ENCODE measurements at places on chromosomes 4 and X.

GRCh38 chr4:2101346-2102044, 42.4 kb downstream of the NAT8L start:
- no peak for DNase-seq

GRCh38 chr4:51843309-51844152, 578 bp downstream of the DCUN1D4 start:
- DNase-seq, result peak; percentile 81

- no peak for DNase-seq
Observed at GRCh38 chrX:129631849-129632248, 22.9 kb downstream of the APLN start.

GRCh38 chr4:178602833-178603232, 1160.6 kb upstream of the AGA start:
- DNase-seq, result no peak

DNA sequence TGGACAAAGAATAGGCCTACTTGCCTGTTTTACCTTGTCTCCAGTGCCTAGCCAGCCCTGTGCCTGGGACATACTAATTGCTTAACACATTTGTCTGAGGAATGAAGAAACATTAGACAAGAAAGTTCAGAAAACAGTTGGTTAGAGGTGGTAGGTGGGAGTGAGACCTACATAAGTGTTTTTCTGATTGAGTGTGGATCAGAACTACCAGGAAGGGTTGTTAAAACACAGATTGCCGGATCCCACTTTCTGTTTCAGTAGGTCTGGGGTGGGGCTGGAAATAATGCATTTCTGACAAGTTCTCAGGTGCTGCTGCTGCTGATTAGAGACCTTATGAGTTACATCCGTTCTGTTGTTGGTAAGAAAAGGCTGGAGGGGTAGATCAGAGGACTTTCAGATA, 5.7 kb upstream of the JADE1 start:
- DNase-seq, result no peak

DNA sequence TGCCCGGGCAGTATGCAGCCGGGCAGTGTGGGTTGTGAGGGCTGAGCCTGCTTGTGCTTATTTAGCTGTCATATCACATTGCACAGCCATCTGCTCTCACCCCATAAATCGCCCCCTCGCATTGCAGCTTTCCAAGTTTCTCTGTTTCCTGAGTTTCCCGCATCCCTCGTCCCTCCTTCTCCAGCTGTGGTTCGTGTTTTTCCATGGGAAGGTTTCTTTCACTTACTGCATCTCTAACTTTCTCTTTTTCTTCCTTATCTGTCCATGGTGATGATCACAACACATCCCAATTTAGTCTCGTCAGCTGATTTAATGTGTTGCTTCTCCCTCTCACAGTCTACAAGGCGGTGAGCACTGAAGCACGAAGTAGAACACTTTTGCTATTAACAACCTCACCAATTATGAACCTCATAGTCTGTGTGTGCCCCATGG, 118.1 kb downstream of the ENPP6 start:
- no peak for DNase-seq

- DNase-seq, result no peak
Observed at GRCh38 chr4:147787204-147787603, 55.3 kb downstream of the ARHGAP10 start.

DNA sequence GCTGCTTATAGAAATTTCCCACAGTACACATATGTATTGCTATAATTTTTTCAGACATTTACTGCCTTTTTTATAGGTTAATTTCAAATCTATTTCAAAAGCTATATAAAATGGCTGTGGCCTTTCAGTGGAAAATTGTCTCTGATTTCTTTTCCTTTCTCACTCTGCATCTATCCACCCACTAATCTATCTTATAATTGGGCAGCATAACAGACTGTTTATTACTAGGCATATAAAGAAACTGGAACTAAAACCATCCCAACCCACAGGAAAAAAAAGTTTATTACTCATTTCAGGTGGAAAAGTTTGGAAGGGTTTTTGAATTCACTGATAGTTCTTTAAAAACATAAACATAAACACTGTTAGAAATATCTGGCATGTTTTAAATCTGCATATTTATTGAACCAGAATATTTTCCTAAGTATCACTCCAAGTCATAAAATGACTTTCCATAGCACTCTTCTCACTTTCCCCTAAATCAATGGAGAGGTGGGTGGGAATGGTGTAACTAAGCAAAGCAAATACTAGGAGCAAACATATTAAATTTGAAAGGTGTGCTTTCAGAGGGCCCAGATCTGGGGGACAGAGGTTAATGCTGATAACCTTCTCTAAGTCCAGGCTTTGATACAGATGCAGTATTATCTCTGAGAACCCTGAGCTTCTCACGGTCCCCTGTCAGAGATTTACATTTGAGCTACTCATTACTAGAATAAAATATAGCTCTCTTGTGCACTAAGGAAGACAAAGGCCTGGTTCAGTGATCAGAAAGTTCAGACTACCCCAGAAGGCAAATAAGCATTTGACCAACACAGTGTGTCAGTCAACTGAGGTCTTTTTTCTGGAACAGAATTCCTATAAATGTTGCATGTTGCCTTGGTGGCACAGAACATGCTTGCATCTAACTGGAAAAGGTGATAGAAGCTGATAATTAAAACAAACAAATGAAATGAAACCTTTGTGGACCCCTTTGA, 328.3 kb downstream of the UNC5C start:
- no peak for DNase-seq

- DNase-seq, result no peak
Observed at GRCh38 chr4:168797738-168798375, 212.2 kb downstream of the CBR4 start.

- no peak for DNase-seq
Observed at GRCh38 chr4:40544221-40544620, 85.4 kb downstream of the RBM47 start.

DNA sequence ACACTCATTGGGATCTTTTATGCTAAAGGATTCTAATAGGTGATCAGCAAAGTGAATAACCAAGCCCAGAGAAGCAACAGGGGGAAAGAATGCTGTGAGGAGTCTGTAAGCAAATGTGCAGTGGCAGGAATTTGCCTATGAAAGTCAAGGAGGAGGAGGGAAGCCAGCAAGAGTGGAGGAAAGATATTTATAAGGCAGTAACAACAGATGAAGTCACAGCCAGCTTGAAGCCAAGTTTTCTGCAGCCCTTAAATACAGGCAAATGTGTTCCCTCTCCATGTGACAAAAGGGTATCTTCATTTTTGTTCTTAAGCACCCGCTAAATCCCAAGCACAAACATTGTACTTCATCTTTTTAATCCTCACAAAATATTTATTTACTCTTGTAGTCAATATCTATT, 275.0 kb upstream of the CLNK start:
- DNase-seq, result no peak

DNA sequence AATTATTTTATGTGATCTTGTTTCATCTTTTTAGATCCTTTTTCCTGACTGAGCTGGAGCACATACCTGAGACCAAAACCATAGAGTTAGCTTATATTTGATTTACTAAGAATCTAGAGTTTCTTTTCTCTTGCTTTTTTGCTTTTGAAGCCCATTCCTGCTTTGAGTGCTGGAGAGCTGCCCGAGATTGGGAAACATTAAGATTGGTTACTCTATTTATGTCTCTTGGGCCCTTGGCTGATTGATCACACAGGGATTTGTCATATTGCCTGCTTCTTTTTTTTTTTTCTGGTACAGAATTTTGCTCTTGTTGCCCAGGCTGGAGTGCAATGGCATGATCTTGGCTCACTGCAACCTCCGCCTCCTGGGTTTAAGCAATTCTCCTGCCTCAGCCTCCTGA, 73.9 kb downstream of the REPS2 start:
- no peak for DNase-seq

GRCh38 chrX:55357236-55357635, 92.5 kb upstream of the PAGE3 start:
- DNase-seq, result no peak

GRCh38 chrX:149007423-149007822, 497.7 kb downstream of the IDS start:
- no peak for DNase-seq

- DNase-seq, result no peak
Observed at GRCh38 chr4:15888515-15888914, 50.0 kb downstream of the FGFBP1 start.

DNA sequence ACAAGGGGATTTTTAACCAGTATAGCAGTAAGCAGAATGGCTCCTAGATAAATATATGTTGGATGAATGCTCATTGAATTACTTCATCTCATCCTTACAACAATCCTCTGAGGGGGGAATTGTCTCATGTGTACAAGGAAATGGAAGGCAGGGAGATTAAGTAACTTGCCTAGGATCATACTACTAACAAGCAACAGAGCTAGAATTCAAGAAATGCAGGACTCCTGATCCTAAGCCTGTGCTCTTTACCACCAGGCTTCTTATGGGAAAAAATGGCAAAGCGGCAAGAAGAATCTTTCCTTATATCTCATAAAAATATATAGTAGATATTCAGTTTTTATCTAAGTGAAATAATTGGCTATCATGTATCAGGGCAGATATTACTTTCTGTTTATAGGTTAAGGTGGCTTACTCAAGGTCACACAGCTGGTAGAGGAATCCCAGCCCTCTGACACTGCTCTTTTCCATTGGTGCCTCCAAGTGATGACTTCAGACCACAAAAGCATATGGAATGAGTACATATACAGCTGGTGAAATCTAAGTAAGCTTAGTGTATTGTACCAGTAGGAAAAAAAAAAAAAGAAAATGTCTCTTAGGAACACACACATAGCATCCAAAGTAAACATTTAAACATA, 2.1 kb downstream of the ABHD18 start:
- no peak for DNase-seq

- DNase-seq, result no peak
Observed at GRCh38 chrX:149161435-149162088, 343.5 kb downstream of the IDS start.

DNA sequence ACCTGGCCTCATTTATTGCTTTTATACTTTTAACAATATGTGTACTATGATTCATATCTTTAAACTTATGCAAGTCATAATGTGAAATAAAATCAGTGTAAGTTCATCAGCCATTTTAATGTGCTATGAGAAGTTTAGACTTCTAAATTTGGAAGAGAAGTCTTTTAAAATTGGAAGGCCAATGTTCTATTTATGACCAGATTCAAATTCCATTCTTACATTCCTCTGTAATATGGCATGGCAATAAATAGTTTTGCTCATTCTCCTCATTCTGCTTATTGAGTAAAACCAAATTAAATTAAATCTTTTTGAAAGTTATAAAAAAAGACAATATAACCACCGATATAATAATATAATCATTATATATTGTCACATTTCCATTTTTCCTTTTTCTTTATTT, 126.2 kb downstream of the SORBS2 start:
- no peak for DNase-seq

- no peak for DNase-seq
Observed at GRCh38 chr4:177441061-177441802, 1.0 kb downstream of the AGA start.

- no peak for DNase-seq
Observed at GRCh38 chrX:153411255-153411987, at the start of gene ZFP92. ZFP92 (plus strand) TSS chrX:153411472; CDS start chrX:153418323, 6,851 bp downstream.

DNA sequence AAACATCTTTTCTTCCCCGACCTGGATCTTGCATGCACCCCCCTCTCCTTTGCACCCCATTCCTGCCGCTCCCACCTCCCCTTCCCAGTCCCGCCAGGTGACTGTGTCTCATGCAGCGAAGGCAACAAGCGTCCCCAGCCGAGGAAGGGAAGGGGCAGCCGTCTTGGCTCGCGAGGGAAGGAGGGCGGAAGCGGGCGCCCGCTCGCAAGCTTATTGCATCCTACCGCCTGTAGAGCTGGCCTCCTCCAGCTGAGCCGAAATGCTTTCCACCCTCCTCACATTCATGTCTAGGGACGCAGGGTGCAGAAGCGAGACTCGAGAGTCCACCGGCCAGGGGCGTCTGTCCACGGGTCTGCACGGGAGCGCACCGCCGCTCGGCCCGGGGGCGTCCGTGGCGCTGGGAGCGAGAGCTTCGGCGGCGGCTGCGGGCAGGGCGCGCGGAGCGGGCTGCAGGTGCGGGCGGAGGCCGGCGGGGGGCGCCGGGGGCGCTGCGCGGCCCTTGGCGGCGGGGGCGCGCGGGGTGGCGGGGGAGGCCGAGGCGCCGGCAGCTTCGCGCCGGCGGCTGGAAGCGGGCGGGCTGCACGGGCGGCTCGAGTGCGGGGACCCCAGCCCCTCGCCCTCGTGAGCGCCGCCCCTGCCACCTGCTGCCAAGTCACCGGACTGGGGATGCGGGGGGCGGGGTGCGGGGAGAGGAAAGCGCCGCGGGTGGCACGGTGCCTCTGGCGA, at the start of gene KCNIP4:
Gene KCNIP4, minus strand, starts transcription at position 426 of the 726 bp plus-strand sequence.
- no peak for DNase-seq

- no peak for DNase-seq
Observed at GRCh38 chr4:103410386-103410785, 212.2 kb upstream of the CENPE start.

DNA sequence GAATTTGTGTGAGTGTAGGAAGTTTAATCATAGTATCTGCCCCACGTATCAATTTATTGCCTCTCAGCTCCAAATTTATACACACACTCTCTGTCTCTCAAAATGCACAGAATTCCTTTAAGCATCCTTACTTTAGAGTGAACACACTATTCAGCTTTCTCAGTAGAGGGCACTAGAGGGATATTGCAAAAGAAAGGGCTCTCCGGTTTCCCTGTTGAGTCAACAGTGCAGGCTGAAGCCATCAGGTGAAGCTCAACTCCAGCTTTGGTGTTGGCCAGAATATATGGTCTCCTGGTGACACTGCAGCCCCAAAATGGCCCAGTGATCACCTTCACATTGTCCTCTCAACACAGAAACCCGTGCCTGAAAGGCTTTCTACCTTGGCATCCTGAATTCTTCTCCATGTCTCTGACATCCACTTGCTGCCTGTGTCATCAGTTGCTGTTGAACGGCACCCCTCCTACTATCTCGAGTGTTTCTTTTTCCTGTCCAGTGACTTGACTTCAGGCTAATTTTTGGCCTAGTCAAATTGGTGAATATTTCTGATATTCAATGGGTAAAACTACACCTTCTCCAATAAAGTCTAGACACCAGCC, 670.5 kb downstream of the GABRG1 start:
- DNase-seq, result no peak

GRCh38 chr4:79650217-79650616, 242.2 kb upstream of the GK2 start:
- no peak for DNase-seq
